ENCODE measurements at places on chromosomes 12 and 14. TPM values are rescaled to one million over a fixed set of nuclear protein-coding genes. Genes with fewer than 3 reads are reported as not detected.

KLHDC1 gene
- 7.7 TPM for total RNA-seq

SYCP3 gene
- total RNA-seq: not detected

FITM1 gene
- total RNA-seq: 0.34 TPM

TAS2R9 gene
- total RNA-seq: not detected

LRP1-AS gene
- total RNA-seq: not detected

GRCh38 chr12:68482014-68482413 is 128.7 kb upstream of the RAP1B start:
- no peak for DNase-seq

DNA sequence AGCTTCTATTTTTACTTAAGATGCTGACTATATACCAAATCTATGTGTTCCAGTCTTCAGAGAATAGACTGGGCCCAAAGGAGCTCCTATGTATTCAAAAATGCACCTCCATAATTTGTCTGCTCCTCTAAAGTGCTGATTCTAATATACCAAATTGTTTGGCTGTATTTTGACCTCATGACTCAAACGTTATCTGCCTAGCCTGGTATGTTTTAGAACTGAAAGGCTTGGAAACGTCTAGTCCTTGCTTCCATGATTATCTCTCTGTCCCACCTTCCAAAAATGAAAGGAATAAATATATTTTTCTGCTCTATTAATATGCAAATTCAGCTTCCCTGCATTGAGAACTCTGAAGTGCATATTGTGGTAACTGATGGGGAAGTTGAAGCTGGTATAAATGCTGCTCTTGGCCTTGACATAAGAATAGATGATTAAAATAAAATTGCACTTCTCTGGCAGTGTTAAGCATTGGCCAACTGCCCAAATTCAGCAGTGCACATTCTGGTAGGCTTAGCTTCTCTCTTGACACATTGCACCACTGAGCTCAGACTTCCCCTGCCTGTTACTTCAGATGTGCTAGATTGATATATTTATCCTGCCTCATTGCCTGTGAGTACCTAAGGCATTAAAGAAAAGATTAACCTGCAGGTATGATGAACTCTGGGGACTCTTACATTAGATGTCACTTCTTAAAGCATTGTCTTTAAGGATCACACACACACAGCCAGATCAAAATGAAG is 882.3 kb downstream of the RPS29 start:
- DNase-seq: no peak

- DNase-seq: no peak
These were observed 90.8 kb downstream of the SLCO1B1 start for GRCh38 chr12:21221778-21222177.

DNA sequence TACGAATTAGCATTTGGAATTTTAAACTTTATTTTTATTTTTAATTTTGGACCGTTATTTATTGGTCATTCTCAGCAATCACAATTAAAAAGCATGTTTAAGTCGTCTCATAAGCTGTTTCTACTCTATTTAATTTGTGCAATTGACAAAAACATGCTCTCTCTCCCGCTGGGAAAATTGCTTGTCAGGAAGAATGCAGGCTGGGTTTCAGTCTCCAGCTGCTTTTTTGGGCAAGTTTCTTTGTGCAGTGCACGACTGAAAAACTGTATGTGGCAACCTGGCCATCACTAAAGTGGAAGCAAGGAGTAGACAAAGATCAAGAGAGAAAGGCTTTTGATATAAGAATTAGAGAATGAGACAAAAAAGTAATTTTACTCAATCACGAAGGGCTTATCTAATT is 941.5 kb upstream of the MDGA2 start:
- no peak for DNase-seq

GRCh38 chr12:58452546-58452945 is 467.8 kb downstream of the LRIG3 start:
- DNase-seq: no peak

GRCh38 chr14:59336098-59336497 is 129.1 kb downstream of the GPR135 start:
- no peak for DNase-seq

GRCh38 chr14:22928237-22929103 is 706 bp downstream of the PRMT5 start:
- no peak for DNase-seq

DNA sequence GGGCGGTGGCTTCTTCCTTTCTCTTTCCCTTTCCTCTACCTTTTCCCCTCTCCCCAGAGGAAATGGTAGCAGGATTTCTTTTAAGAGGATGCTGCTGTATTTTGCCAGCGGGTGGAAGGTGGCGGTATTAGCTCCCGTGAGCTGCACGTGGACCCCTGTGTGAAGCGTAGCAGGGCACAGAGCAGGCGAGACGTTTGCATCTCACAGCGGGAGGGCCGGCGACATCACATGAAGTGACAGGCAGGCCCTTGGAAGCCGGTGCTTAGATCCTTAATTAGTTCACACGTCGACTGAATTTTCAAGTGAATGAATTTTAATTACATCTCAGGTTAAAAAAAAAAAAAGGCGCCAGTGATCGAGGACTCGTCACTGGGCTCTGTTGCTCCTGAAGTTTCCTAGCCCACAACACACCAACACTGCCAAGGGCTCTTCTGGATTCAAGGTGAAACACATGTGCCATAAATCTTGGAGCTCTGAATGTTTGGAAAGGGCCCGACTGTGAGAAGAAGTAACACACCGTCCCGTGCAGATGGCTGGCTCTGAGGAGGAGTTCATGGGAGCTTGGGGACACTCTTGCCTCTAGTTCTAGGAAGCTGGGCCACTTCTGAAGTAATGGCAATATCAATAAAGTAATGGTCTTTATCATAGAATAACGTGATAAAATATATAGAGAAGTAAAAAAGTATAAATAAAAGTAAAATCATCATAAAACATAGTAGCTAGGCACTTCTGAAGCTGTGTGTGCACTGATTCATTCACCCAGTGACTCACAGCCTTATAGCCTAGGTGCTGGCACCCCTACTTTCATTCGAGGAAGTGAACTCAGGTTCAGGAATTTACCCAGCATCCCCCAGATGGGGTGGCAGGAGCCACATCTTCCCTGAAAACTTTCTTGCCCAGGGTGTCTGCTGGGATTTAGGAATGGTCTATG is 75.3 kb downstream of the AACS start:
- no peak for DNase-seq

GRCh38 chr14:28163897-28164296 is 602.7 kb upstream of the FOXG1 start:
- DNase-seq: no peak

GRCh38 chr14:65482757-65483438 is 70.4 kb downstream of the FUT8 start:
- no peak for DNase-seq

GRCh38 chr12:6085841-6086240 is 38.6 kb downstream of the VWF start:
- no peak for DNase-seq

GRCh38 chr12:79964100-79964627 is 29.3 kb upstream of the PPP1R12A start:
- no peak for DNase-seq

- DNase-seq: no peak
These were observed 11.0 kb downstream of the OR6S1 start for GRCh38 chr14:20630340-20631022.

DNA sequence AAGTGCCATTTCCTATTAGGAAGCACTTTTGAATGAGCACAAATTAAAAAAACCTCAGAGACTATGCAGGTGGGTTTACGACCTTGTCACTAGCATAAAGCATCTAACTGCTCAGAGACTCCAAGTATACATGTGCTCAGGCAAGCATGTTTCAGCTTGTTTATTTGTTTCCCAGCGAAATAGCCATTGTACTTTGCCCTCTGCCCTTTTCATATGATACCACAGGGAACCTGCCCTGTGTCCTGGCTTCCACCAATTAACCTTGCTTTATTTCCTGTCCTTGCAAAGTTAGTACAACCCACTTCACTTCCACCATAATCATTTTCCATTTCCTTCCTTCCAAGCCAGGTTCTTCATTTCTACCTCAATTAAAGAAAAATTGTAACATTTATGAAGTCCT is 194.9 kb downstream of the DUSP6 start:
- DNase-seq: no peak

GRCh38 chr12:84397846-84398245 is 514.8 kb downstream of the SLC6A15 start:
- DNase-seq: no peak

DNA sequence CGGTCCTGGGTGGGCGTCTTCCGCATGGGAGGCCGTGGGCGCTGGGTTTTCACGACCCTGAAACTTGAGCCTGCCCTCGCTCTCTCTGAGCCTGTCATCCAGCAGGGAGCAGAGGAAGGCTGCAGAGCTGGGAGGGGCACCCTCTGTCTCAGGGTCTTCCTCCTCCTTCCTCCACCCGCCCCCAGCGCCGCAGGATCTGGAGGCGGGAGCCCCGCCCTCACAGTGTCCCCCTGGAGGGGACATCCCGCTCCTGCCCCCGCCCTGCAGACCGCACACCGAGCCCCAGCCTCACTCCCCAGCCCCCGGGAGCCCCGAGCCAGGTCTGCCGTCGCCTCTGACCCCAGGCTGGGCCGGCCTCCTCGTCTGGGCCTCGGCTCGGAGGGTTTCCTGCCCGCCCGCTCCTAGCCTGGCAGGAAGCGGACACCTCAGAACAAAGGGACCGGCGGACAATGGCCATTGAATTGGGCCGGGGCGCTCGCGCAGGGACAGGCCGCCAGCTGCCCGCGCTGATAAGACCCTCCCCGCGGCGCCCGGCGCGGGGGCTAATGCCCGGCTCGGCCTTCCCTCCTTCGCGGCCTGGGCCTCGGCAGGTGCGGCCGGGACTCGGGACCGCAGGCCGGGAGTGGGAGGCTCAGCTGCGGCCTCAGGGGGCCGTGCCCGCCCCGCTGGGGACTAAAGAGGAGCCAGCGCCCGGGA is 15.3 kb upstream of the NUDT14 start:
- no peak for DNase-seq

GRCh38 chr12:120649442-120650232 is 9.2 kb downstream of the CABP1 start:
- no peak for DNase-seq

DNA sequence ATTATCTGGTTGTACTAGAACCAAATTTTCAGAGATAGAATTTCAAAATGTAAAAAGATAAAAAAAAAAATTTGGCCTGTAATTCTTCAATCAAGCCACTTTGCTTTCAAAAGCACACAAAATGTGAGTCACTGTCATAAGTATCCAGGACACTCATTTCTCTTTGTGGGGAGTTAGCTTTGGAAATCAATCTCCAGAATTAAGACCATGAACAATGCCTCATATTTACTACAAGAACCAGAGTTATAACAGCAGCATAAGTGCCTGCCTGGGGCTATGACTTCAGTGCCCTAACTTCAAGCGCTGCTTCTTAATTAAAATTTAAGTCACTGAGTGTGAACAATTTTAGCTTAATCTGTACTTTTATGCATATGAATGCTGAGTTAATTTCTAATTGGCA is 162.1 kb downstream of the C12orf42 start:
- no peak for DNase-seq

DNA sequence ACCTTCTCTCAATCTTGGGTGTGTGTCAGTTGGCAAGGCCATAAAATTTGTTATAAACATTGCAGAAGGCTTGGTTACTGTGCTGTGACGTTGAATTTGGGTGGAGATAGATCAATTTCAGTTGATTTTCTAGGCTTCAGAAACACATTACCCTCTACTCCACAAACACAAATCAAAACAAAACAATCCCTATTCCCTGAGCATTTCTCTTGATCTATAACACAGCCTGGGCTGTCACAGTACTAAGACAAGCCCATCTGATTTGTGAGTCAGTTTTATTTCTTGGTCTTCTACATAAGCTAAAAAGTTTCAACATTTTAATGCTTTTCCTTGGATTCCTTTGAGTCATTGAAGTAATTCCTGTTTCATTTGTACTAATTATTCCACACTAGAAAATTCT is 79.8 kb downstream of the PTPN11 start:
- no peak for DNase-seq

DNA sequence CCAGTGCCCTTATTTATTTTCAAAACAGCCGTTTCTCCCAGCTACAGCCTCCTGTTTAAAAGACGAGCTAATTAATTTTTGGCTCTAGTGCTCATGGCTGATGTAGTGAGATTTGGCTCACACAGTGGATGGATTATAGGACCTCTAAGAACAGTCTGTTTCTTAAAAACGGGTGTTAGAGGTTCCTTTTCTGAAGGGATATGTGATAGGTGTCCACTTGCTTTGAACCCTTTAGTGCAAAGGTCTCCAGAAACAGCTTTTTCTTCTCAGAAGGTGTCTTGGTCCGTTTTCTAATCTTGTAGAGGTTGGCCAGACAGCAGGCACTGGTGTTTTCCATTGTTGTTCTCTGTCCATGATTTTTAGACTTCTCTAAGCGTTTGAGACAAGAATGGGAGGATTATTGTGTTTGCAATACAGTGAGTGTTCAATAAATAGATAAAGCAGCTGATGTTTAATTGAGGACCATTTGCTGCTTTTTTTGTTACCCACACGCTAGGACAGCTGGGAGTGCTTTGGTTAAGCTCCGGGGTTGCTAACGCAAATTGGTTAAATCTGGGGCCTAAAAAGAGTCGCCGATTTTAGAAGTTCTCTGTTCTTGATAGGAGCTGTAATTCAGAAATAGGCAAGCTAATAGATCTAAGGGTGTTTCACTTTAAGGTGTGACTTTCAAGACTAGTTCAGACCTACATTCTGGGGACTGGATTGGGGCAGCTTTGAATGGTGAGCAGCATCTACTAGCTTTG is 1.0 kb downstream of the BORCS5 start:
- no peak for DNase-seq

DNA sequence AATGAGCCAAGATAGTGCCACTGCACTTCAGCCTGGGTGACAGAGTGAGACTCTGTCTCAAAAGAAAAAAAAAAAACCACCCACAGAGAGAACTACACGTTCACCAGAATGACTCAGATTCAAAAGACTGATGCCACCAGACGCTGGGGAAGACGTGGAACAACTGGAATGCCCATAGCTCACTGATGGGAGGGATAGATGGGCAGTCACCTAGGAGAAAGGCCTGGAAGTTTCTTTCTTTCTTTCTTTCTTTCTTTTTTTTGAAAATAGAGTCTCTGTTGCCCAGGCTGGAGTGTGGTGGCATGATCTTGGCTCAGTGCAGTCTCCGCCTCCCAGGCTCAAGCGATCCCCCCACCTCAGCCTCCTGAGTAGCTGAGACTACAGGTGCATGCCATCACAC is 10.0 kb upstream of the KLC1 start:
- no peak for DNase-seq

DNA sequence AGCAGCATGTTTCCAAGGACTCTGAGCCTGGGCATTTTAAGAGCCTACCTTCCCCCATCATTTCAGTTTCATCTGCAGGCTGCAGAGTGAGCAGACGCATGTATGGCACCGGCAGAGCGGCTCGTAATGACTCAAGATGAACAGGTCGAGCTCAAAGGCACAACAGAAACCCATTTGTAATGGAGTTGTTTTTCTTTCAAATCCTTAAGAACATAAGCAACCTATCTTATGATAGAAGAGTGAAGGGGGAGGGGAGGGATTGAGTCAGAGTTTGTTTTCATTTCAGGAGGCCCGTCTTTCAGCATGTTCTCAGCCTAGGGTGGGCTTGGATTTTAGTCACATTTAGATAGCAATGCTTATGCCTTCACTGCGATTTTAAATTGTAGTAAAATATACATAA is 54.9 kb upstream of the CISTR start:
- DNase-seq: no peak

DNA sequence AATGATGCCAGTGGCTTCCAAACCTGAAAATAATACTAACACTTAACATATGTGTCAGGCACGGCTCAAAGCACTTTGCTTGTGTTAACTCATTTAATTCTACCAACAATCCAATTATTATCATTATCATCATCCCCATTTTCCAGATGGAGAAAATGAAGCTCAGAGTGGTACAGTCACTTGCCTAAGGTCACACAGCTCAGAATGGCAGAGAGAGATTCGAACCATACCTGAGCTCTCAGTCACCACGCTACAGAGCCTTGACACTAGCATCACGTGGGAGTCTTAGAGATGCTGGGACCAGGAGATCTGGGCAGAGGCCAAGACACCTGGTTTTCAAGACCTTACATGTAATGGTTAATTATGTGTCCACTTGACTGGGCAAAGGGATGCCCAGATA is 34.2 kb downstream of the DHX37 start:
- no peak for DNase-seq
